ENCODE measurements at places on chromosomes 2 and 18.
A peak's percentile ranks its signal among the peaks of the same experiment; 100 is the strongest.

- H3K4me3 ChIP-seq: peak overlapping the region; percentile 97
- no peaks in the 10 kb centered on the region for H3K27me3 ChIP-seq
- H3K36me3 ChIP-seq: peaks cover 23% of the 10 kb centered on the region
- peak overlapping the region; percentile 99 for H3K27ac ChIP-seq
- DNase-seq: peak; percentile 29
Measured at GRCh38 chr2:191675807-191676721, 1.9 kb upstream of the NABP1 start.

DNA sequence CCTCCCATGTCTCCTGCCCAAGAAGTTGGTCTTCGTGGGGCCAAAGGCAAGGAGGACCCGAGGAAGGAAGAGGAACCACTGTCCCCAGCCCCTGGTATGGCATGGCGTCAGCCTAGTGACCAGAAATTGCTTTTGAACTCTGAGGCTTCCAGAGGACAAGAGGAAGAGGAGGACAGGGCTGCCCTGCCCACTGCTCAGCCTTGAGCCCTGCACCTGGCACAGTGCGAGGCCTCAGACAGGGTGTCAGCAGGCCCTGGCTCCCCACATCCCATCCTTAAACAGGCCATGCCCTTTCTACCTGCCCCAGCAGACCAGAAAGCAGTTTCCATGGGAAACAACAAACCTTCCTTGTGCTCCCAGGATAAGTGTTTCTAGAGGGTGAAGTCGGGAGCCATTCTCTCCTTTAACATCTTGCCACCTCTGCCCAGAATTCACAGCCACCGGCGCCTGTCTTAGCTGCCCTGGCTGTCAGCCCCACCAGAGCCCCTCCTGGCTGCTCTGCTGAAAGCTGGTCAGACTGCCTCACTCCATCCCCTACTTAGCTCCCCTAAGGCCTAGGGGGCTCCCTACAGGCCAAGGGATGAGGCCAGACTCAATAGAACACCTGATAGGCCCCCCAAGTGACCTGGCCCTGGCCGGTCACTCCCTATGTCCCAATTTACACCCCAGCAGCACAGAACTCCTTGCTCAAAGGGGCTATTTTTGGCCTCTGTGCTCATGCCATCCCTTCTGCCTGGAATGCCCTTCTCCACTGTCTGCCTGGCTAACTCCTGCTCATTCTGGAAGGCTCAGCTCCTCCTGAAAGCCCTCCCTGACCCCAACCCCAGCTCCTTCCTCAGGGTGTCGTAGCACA is 20.6 kb downstream of the ATOH8 start:
- H3K36me3 ChIP-seq: no peaks in the 10 kb centered on the region
- DNase-seq: no peak
- H3K4me3 ChIP-seq: no peak overlapping the region
- H3K4me1 ChIP-seq: no peaks in the 10 kb centered on the region
- no peak overlapping the region for H3K27ac ChIP-seq

DNA sequence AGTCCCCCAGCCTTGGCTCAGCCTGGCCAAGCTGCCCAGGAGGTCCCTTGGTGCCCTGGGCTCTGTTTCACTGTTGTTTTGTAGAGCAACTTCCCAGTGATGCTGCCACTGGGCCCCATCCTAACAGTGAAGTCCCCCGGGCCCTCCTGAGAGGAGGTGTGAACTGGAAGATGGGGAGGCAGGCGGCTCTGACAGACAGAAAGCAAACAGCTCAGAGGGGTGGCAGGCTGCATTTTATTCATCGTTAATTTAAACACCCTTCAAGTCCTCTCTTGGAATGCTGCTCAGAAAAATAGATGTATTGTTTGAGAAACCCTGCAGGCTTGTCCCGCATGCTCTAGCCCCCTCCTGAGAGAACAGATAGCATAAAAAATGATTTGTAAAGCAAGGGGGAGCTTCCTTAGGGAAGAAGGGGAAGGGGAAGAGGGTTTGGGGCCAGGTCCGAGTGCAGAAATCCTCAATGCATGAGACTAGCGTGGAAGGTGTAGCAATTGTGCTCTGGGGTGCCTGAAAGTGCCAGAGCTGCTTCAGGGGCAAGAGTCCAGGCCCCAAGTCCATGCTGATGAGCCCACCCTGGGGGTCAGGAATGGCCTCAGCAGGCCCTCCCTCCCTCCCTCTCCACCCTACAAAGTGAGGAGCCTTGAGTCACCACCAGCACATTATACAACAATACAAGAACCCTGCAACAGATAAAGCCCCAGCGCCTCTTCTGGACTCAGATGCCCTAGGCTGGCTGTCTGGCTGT is 113.6 kb downstream of the MSH2 start:
- H3K27ac ChIP-seq: no peak overlapping the region
- no peak overlapping the region for H3K4me3 ChIP-seq
- H3K36me3 ChIP-seq: no peaks in the 10 kb centered on the region
- no peak for DNase-seq
- H3K4me1 ChIP-seq: peaks cover 11% of the 10 kb centered on the region

DNA sequence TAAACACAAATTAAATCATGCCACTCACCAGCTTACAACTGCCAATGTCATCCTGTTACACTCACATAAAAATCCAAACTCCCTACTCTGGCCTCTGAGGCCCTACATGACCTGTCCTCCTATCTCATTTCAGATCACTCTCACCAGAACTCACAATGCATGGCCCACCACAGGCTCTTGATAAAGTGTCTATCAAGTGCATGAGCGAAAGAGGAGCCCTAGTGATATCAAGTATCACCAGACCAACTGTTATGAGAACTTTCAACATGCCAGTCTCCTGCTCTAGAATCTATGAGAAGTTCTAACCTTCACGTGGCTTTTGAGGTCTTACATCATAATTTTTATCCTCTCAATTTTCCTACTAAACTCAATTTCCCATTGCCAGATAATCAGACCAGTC is 76.4 kb upstream of the CD226 start:
- no peaks in the 10 kb centered on the region for H3K27me3 ChIP-seq
- peaks cover 6% of the 10 kb centered on the region for H3K4me1 ChIP-seq
- peaks cover 69% of the 10 kb centered on the region for H3K36me3 ChIP-seq
- H3K27ac ChIP-seq: no peak overlapping the region

DNA sequence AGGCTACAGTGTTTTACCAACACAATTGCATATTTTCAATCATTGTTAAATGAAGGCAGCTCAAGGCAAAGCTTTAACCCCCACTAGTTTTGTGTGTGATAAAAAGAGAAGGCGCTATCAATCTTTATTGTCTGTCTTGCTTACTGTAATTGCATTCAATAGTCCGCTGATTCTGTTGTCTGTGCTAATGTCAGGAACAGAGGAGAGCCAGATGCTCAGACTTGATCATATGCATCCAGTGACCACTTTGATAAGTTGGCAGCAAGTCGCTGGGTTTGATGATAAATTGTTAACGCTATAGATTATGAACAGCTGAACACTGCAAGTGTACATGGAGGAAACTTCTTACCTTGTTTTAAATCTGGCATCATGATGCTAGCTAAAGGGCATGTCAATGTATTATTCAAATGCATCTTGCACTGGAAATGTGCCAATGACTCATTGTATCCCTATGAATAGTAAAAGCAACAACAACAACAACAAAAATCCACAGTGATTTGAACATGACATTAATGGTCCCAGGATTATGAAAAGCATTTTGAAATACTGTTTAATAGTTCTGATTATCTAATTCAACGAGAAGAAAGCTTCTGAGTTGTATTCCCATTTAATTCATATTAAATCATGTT is 423.5 kb upstream of the FANCL start:
- H3K4me1 ChIP-seq: no peaks in the 10 kb centered on the region
- H3K27ac ChIP-seq: no peak overlapping the region
- peaks cover 2% of the 10 kb centered on the region for H3K27me3 ChIP-seq
- H3K4me3 ChIP-seq: no peak overlapping the region

DNA sequence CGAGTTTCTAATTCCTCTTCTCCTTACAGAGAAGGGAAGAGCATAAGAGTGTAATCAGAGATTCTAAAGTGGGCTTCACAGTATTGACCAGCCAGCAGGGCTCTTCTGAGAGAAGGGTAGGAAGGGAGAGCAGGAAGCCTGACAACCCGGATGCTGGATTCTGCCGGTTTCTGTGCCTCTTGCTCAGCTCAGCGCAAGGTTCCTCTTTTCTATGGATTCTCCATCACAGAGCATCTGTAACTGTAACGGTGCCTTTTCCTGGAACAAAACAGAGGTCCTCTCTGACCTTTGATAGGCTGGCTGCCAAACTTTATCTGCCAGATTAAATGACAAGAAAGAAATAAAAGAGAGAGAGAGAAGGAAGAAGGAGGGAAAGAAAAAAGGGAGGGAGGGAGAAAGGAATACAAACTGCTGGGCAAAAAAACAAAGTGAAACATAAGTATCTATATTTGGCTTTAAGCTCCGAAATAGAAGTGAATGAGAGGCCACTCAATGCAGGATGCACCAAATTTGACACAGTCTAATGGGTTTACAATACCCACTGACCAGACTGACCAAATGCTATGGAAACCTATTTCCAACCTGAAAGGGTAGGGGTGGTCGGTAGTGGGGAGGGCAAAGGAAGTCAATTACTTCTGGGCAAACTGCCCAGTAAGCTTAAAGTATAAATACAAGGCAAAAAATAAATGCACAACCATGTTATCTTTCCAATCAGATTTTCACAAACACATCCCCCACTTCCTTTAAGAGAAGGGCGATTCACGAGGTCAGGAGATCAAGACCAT is 59.2 kb downstream of the PIEZO2 start:
- no peaks in the 10 kb centered on the region for H3K4me1 ChIP-seq
- no peak for DNase-seq
- peaks cover 5% of the 10 kb centered on the region for H3K27me3 ChIP-seq
- no peak overlapping the region for H3K27ac ChIP-seq
- no peak overlapping the region for H3K4me3 ChIP-seq

DNA sequence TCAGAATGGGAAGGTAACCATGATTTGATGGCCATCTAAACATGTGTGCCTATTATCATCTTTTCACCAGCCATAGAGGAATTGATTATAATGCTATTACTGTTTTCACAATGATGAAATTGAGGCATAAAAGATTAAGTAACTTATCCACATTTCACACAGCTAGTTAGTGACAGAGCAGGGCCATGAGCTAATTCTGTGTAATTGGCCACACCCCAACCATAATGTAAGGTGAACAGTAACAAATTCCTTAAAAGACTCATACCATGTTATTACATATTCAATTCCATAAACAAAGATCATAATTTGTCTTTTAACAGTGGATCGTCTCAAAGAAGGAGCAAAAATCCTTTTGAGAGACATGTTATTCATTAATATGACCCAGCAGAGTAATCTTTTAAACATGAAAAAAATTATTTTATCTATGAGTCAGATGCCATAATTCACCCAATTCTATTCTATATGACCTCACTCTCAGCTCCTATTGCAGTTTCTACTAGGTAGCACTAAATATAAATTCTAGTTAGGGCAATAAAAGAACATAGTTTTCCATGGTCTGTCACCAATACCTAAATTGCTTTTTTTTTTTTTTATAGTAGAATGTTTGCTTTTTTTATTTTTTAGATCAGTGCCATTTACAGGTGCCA is 475.8 kb upstream of the SLC39A10 start:
- H3K4me3 ChIP-seq: no peak overlapping the region
- no peak overlapping the region for H3K27ac ChIP-seq
- H3K36me3 ChIP-seq: no peaks in the 10 kb centered on the region
- DNase-seq: no peak
- H3K27me3 ChIP-seq: no peaks in the 10 kb centered on the region

- DNase-seq: no peak
- H3K4me1 ChIP-seq: peaks cover 59% of the 10 kb centered on the region
- peak overlapping the region; percentile 80 for H3K27ac ChIP-seq
- H3K27me3 ChIP-seq: no peaks in the 10 kb centered on the region
- H3K4me3 ChIP-seq: peak overlapping the region; percentile 38
Measured at GRCh38 chr2:61434314-61434713, 36.6 kb downstream of the USP34 start.

- H3K36me3 ChIP-seq: peaks cover 89% of the 10 kb centered on the region
- no peak for DNase-seq
- no peak overlapping the region for H3K4me3 ChIP-seq
- no peaks in the 10 kb centered on the region for H3K4me1 ChIP-seq
- no peak overlapping the region for H3K27ac ChIP-seq
- H3K27me3 ChIP-seq: no peaks in the 10 kb centered on the region
Measured at GRCh38 chr2:231093933-231094332, 30.9 kb downstream of the HTR2B start.

- peaks cover 14% of the 10 kb centered on the region for H3K4me1 ChIP-seq
- no peaks in the 10 kb centered on the region for H3K27me3 ChIP-seq
- H3K4me3 ChIP-seq: no peak overlapping the region
- no peak overlapping the region for H3K27ac ChIP-seq
- H3K36me3 ChIP-seq: peaks cover 14% of the 10 kb centered on the region
Measured at GRCh38 chr2:186346216-186346615, 139.8 kb upstream of the ZC3H15 start.

- H3K27me3 ChIP-seq: no peaks in the 10 kb centered on the region
- peak overlapping the region; percentile 95 for H3K27ac ChIP-seq
- DNase-seq: peak; percentile 76
- peaks cover 56% of the 10 kb centered on the region for H3K4me1 ChIP-seq
- peaks cover 43% of the 10 kb centered on the region for H3K36me3 ChIP-seq
- H3K4me3 ChIP-seq: peak overlapping the region; percentile 93
Measured at GRCh38 chr18:3451183-3451988, 1.4 kb downstream of the TGIF1 start.

GRCh38 chr2:179264368-179265081 is at the start of gene SESTD1:
SESTD1 (minus strand) TSS chr2:179264832; CDS start chr2:179191841, 72,991 bp downstream.
- H3K36me3 ChIP-seq: no peaks in the 10 kb centered on the region
- H3K27me3 ChIP-seq: no peaks in the 10 kb centered on the region
- DNase-seq: peak; percentile 75
- peaks cover 53% of the 10 kb centered on the region for H3K4me1 ChIP-seq
